ENCODE measurements at places on chromosomes 5 and 9.

DNA sequence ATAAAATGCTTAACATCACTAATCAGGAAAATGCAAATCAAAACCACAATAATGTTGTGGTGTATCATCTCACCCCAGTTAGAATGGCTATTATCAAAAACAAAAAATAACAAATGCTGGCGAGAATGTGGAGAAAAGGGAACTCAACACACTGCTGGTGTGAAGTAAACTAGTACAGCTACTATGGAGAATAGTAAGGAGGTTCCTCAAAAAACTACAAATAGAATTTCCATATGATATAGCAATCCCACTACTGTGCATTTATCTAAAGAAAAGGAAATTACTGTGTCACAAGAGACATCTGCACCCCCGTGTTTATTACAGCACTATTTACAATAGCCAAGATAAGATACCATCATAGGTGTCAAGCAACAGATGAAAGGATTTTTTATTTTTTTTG, 214.5 kb upstream of the RASA1 start:
- DNase-seq: no peak

GRCh38 chr9:83154087-83154736, 91.3 kb upstream of the RASEF start:
- DNase-seq: peak; percentile 37

GRCh38 chr5:102921341-102922044, 166.4 kb downstream of the PAM start:
- DNase-seq: no peak

- DNase-seq: peak; percentile 97
Observed at GRCh38 chr5:912280-913091, 19.8 kb downstream of the TRIP13 start.

DNA sequence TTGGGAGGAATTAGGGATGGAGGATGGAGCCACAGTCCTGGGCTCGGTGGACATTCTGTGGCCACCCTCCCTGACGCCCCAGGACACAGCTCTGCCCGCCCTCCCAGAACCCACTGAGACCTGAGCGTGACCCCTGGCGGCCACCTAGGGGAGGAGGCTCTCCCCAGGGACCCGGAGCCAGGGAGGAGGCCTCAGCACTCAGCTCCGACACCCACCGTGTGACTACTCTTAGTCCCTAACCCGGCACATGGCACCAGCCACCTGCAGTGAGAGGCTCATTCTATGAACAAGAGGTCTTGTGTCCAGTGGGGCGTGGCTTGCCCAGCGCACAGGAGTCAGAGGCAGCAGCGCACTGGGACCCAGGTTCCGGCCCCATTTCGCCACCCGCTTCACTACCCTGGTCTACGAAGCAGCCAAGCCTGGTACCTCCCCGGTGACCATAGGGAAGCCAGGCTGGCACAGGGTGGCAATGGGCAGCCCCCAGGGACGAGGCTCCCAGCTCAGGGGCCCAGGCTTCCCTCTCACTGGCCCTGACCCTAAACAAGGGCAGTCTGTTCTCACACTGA, 10.2 kb downstream of the SARDH start:
- no peak for DNase-seq

DNA sequence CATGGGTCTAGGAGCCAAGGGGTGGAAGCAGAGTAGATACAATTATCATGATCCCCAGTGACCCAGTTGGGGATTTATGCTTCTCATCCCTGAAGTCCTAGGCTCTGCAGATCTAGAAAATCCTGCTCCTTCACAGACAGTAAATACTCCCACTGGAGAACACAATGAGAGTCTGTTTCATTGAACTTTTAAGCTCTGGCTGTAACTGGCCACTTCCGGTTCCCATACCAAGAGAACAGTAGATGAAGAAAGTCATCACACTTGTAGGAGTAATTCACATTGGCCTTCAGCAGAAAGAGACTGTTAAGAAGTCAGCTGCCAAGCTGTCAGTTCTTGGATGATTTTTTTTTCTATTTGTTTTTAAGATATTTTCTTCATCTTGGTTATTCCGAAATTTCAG, 597.1 kb downstream of the ACTL7B start:
- DNase-seq: no peak

- DNase-seq: no peak
Observed at GRCh38 chr9:136670576-136671253, 8.0 kb downstream of the EGFL7 start.

- no peak for DNase-seq
Observed at GRCh38 chr9:38092200-38092524, 23.1 kb upstream of the SHB start.

- peak; percentile 92 for DNase-seq
Observed at GRCh38 chr5:179060116-179061008, at the start of gene ZNF354C. Gene ZNF354C, plus strand, starts transcription at chr5:179060373. Its CDS starts 1,696 bp downstream, at chr5:179062069.

- peak; percentile 76 for DNase-seq
Observed at GRCh38 chr5:35313291-35313690, 83.0 kb upstream of the PRLR start.

GRCh38 chr9:129677456-129677855, 12.0 kb downstream of the PRRX2 start:
- DNase-seq: no peak

GRCh38 chr9:74742191-74742790, 145.4 kb downstream of the TRPM6 start:
- DNase-seq: no peak

DNA sequence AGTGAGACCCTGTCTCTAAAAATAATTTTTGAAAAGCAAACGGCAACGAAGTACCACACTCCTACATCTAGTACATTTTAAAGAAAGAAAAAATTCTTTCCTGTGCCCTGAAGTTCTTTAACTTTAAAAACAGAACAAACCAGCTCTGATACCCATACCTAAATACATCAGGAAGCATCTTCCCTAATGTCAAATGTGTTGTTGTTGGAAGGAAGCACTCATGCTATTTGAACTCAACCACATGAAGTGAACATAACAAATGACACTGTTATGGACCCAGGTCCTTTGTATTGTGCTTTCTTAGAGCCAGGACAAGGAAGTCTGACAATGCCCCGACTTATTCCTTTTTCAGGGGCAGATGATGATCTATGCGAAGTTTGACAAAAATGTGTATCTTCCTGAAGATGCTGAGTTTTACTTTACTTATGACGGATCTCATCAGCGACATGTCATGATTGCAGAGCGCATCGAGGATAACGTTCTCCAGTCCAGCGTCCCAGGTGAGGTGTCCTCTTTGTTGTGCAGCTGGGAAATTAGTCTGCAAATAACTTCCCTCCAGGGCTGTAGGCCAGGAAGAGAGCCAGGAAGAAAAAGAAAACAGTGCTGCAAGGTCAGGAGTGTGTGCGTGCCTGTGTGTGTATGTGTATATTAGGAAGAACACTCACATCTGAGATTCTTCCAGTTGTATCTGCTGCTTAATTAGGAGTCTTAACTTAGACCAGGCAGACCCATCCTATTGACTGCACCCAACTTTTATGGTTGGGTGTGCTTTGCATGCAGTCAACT, 123.7 kb downstream of the ARHGEF28 start:
- no peak for DNase-seq

GRCh38 chr5:107383414-107383813, 287.3 kb downstream of the EFNA5 start:
- DNase-seq: no peak

- no peak for DNase-seq
Observed at GRCh38 chr5:156826150-156826549, 23.9 kb upstream of the PPP1R2B start.

GRCh38 chr9:120927269-120928014, 846 bp upstream of the TRAF1 start:
- no peak for DNase-seq

- DNase-seq: no peak
Observed at GRCh38 chr5:166270712-166271111, 2020.7 kb upstream of the WWC1 start.

GRCh38 chr5:124645396-124645795, 101.0 kb downstream of the ZNF608 start:
- no peak for DNase-seq

DNA sequence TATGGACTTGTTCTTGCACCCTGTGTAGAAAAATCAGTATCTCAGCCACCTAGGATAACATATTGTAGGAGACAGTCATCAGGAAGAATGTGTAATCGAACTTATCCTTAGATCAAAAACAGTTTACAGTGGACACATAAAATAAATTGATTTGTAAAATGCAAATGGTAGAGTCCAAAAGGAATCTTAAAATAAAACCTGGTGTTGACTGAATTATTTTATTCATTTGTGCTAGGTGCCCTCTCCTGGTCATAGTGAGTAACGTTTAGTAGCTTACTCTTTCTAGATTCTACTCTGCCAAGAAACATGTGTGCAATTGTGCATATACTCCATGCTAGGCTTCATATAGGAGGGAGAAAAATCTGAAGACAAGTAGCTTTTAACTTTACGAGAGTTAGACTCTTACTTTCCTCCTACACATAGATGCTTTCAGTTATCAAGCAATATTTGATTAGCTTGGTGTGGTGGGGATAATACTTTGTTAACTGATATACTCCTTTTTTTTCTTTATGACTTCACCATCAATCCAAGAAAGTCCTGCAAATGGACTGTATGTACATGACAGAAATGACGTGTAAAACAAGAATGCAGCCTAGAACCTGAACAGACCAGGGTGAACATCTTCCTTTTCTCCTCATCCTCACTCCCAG, 23.7 kb upstream of the LOX start:
- peak; percentile 70 for DNase-seq

GRCh38 chr5:151825445-151825844, 53.7 kb downstream of the G3BP1 start:
- peak; percentile 67 for DNase-seq

- DNase-seq: no peak
Observed at GRCh38 chr5:131536850-131537448, 98.1 kb downstream of the RAPGEF6 start.

DNA sequence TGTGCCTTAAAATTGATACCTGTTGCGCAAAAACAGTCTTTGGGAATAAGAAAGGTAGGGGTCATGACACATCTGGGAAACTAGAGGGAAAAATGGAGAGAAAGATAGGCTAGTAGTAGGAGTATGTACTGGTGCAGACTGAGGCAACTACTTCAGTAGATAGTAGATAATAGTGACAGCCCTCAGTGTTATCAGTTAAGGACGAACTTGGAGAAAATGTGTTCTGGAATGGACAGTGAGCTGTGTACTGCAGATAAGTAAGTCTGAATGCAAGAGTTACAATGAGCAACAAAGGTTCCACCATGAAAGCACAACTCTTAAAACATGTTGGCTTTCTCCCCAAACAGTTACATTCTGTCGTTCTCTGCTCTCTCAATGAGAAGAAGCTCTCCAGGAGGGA, 6.5 kb upstream of the INSL6 start:
- no peak for DNase-seq

- DNase-seq: peak; percentile 29
Observed at GRCh38 chr5:107501965-107502675, 168.6 kb downstream of the EFNA5 start.

- peak; percentile 14 for DNase-seq
Observed at GRCh38 chr5:94830520-94830919, 212.1 kb downstream of the SLF1 start.

DNA sequence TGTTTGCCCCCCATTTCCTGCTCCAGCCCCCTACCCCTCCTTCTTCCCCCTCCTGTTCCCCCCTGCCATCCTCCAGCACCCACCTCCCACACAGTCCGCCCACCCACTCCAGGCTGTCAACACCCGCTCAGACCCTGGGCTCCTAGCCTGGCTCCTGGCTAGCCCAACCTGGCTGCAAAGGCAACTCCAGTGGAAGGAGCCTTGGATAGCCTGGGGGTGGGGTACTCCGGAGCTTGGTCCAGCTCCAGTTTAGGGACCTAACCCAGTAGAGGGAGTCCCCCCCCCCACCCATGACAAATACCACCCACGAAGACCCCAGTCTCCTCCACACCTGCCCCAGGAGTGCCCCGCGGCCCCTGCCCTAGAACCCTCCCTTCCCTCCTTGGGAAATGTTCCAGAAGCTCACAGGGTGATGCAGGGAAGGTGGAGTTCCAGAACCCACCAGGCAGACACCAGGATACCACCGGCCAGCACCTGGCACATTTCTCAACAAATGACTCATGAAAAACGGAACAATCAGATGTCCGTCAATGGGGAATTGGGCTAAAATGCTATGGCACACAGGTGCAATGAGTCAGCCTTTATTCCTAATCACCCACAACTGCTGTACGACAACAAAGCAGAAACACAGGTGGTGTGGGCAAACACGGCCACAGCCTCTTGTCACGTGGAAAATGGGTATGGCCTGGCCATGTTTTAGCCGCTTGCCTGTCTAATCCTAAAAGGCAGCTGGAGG, 901 bp upstream of the SLC12A7 start:
- no peak for DNase-seq

- no peak for DNase-seq
Observed at GRCh38 chr9:116303270-116303669, 149.7 kb downstream of the PAPPA start.

DNA sequence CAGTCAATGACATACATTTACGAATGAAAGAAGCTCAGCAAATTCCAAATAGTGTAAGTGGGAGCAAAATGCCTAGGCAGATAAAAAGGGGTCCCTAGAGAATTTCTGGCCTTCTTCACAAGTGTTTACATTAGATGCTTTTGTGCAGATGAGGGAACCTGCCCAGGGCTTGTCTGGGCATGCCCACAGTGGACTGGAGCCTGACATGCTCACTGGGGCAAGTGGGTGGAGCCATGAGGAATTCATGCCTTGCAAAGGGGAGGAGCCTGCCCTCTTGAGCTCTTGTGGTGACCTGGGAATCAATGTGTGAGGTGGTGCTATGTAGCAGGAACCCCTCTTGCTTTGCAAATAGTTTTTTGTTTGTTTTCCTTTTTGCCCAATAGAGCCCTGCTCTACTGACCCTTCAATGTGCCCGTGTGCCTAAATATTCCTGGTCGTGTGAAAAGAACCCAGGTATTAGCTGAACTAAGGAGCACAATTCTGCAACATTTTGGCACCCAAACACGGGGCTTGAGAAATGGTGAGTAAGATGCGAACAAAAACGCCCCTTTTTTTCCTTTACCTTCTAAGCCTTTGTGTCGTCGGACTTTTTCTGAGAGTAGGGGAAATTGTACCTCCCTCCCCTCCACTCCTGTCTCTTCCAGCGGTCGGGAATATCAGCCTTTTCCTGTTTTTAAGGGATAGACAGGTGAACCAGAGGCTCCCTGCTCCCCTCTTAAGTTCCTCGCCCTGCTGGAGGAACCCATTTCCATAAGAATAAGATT, 433.8 kb upstream of the CDH9 start:
- peak; percentile 8 for DNase-seq

- no peak for DNase-seq
Observed at GRCh38 chr5:180156141-180156540, 52.9 kb downstream of the RASGEF1C start.

- no peak for DNase-seq
Observed at GRCh38 chr5:168227973-168228615, 63.4 kb upstream of the WWC1 start.

DNA sequence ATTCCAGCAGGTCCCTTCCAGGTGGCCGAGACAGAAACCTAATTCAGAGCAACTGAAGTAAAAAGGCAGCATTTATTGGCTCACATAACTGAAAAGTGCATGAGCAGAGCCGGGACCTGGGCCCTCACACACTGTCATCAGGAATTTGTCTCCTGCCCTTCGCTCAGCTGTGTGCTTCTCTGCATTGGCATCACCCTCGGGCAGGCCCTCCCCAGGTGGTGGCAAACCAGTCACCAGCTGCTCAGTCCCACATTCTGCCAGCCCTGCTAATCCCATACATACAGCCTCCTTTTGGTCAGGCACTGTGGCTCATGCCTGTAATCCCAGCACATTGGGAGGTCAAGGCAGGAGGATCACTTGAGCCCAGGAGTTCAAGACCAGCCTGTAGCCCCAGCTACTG, 11.5 kb upstream of the CPLX2 start:
- DNase-seq: no peak

GRCh38 chr5:62621280-62621679, 42.7 kb downstream of the LRRC70 start:
- no peak for DNase-seq
